ENCODE measurements at places on chromosomes 7 and 10. TPM values are rescaled to one million over a fixed set of nuclear protein-coding genes. Genes with fewer than 3 reads are reported as not detected.

The NODAL gene
- not detected for total RNA-seq

The UBTD1 gene
- 1.8 TPM for total RNA-seq

The AGAP9 gene
- total RNA-seq = 9.5 TPM

The HTR5A gene
- not detected for total RNA-seq

The TSPAN12 gene
- total RNA-seq = not detected

The ERVW-1 gene
- not detected for total RNA-seq

The CALD1 gene
- total RNA-seq = 2.3 TPM

All from activated T-helper 1 cell treated with anti-CD3 and anti-CD28 coated beads, Interleukin-12 subunit alpha, Interleukin-12 subunit beta, Interleukin-2, Interleukin-4 antibody, amounts not matched to agents 30 ng/mL and 10 ng/mL and 1 ng/mL, durations not matched to agents 14 hours and 24 hours and 36 hours (primary cell).